Caudate nucleus (tissue), 63 donors: ENCODE measurements at places on chromosomes 12 and 14.

DNA sequence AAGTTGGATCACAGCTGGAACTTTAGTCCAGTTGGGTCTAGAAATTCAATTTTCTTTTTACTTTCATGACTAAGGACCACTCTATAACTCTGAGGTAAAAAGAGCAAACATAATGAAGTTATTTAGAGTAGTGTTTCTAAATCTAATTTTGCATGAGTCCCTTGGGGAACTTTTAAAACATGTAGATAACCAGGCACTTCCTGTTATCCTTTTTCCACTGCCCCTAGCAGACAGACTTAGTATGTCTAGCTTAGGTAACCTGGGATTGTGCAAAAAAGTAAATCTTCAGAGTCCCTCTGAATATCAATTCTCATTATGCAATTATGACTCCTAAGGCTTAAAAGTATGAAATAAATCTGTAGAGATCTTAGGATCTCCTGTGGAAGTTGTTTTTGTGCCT is 371.2 kb downstream of the DIO2 start:
- DNase-seq = no peak

GRCh38 chr14:59186306-59186705 is 2.2 kb upstream of the DAAM1 start:
- DNase-seq = no peak

GRCh38 chr14:22656226-22656625 is 12.1 kb upstream of the OR6J1 start:
- DNase-seq = no peak

DNA sequence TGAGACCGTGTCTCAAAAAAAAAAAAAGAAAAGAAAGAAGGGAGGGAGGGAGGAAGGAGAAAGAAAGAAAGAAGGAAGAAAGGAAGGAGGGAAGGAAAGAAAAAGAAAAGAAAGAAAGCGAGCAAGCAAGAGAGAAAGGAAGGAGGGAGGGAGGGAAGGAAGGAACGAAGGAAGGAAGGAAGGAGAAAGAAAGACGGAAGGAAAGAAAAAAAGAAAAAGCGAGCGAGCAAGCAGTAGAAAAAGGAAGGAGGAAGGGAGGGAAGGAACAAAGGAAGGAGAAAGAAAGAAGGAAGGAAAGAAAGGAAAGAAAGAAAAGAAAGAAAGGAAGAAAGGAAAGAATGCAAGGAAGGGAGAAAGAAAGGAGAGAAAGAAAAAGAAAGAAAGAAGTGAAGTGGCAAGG is 504.0 kb downstream of the GLT1D1 start:
- DNase-seq = no peak

- no peak for DNase-seq
Observed at GRCh38 chr14:90611936-90612335, 204.3 kb downstream of the TTC7B start.
